ENCODE measurements at places on chromosomes 2 and 18. TPM values are rescaled to one million over a fixed set of nuclear protein-coding genes. Genes with fewer than 3 reads are reported as not detected.

DNA sequence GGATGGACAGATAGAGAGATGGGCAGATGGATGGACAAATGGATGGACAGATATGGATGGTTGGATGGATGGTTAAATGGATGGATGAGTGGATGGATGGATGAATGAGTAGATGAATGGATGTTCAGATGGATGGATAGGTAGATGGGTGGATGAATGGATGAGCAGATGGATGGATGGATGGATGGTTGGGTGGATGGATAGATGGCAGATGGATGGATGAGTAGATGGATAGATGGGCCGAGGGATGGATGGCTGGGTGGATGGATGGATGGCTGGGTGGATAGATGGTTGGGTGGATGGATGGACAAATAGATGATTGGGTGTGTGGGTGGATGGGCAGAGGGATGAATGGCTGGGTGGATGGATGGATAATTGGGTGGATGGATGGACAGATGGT is 98.9 kb upstream of the OTOS start:
- DNase-seq, result no peak

GRCh38 chr18:54983041-54983686 is 23.9 kb upstream of the CCDC68 start:
- no peak for DNase-seq

GRCh38 chr2:119721904-119722303 is 37.8 kb upstream of the PTPN4 start:
- no peak for DNase-seq

- no peak for DNase-seq
These were observed 48.3 kb downstream of the SLC66A2 start for GRCh38 chr18:79903071-79903635.

DNA sequence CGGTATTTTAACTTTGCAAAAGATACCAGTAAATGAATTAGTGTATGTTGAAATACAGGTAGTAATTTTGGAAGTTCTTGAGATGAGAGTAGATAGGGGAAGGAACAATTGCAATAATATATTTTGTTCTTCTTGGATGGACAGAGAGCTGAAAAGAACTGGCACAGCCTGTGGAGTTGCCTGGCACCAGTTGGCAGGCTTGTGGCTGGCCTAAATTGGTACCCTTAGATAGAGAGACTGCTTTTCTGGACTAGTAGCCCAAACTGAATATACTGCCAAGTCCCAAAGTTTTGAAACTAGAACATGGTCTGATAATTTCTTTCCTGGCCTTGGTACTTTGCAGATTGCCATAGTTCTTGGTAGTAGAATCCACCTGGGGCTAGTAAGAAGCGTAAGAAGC is 26.9 kb downstream of the MYO1B start:
- no peak for DNase-seq

GRCh38 chr18:25282896-25283703 is 68.9 kb downstream of the ZNF521 start:
- no peak for DNase-seq

DNA sequence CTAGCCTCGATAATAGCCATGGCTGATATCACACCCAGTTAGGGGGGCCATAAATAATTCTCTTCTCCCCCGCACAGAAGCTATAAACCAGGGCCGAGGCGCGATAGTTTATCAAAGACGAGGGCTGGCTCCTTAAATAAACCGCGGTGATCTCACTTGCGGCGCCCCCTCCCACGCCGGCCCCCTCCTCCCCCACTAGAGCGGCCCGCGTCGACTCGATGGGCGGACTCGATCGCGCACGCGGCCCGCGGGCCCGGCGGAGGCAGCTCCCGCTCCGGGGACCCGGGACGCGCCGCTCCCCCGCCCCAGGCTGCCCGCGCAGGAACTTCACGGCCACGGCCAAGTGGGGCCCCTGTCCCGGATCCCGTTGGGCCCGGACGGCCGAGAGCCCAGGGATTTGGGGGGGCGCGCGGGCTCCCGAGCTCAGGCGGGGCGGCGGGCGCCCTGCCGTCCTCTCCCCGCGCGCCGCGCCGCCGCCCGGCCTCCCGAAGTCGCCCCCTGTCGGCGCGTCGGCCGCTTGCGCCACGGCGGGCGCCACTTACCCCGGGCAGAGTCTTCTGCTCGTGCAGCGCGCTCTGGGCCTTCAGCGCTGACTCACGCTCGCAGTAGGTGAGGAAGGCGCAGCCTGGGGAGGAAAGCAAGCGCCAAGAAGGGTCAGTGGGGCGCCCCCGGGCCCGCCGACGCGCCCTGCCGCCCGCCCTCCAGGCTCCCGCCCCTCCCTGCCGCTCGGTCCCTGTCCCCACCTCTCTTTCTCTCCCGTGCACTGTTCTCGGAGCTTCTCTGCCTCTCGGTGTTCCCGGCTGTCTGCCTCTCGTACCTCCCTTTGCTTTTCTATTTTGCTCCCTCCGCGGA is 80.4 kb downstream of the CELF4 start:
- no peak for DNase-seq

DNA sequence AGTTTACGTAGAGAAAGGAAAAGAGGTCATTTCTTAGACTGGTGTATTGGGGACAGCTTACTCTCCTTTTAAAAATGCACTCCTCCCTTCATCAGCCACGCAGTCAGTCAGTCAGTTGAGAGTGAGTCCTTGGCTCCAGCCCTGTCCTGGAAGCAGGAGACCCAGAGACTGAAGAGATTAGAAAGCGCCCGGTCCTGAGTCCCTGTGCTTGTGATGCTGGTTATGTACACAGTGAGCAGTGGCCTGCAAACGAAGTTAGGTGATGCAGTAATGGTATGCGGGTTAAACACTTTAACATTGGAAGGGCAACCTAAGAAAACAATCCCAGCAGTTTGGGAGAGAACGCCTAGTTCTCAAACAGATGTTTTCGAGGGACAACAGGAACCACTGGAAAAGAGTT is 6.3 kb upstream of the ASB1 start:
- DNase-seq, result no peak

DNA sequence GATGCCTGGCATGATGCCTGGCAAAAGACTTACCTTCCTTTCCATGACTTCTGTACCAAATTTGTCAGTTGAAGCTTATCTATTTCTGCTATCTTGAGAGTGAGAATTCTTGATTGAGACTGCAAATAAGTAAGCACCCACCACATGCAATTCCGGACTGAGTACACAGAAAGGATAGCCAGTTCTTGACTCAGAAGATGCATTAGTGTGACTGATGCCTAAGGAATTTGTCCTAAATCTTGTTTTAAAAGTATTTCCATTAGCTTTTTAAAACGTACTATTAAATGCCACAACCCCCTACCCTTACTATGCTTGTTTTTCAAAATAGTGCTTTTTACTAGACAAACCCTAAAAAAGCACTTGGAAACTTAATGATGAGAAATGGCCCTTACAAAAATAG is 545 bp downstream of the MPP4 start:
- no peak for DNase-seq

GRCh38 chr18:5417342-5417741 is 121.8 kb upstream of the ZBTB14 start:
- DNase-seq, result no peak

DNA sequence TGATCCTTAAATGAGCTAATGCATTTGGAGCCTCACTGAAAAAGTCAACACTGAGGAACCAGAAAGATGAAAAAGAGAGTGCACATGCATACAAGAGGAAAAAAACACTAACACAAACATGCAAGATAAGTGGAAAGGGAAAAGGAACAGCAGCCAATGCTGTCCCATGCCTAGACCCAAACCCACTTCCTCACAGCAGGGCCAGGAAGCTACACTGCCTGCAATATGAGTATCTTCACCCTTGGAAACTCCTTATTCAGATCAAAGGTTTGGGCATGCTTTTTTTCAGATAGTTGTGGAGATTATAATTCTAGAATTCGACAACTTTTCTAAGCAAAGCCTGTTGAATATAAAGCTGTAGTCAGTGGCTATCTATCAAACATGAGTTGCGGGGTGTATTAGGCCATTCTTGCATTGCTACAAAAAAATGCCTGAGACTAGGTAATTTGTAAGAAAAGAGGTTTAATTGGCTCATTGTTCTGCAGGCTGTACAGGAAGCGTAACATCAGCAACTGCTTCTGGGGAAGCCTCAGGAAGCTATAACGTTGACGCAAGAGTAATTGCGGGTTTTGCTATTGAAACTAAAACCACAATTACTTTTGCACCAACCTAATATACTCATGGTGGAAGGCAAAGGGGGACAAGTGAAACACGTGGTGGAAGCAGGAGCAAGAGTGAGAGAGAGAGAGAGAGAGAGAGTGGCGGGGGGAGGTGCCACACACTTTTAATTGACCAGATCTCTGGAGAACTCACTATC is 138.2 kb downstream of the MBD2 start:
- no peak for DNase-seq

DNA sequence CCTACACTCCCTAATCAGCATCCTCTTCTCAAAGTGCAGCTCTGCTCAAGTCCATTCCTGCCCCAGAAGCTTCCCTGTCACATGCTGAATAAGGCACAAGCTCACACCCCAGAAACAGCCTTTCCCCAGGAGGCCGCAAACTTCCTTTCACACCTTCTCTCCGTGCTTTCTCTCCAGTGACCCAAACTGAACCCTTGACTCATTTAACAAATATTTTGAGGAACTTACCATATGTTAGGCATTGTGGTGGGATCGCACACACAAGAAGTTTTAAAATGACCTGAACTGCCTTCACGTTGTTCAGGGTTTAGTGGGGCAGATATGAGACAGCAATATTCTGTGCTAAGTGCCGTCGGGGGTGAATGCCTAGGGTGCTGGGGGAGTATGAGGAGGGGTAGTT is 161.3 kb downstream of the INSIG2 start:
- DNase-seq, result no peak

- DNase-seq, result no peak
These were observed 20.9 kb downstream of the MTCL1 start for GRCh38 chr18:8726281-8726680.

GRCh38 chr2:3756306-3756705 is 52.9 kb downstream of the DCDC2C start:
- DNase-seq, result no peak

DNA sequence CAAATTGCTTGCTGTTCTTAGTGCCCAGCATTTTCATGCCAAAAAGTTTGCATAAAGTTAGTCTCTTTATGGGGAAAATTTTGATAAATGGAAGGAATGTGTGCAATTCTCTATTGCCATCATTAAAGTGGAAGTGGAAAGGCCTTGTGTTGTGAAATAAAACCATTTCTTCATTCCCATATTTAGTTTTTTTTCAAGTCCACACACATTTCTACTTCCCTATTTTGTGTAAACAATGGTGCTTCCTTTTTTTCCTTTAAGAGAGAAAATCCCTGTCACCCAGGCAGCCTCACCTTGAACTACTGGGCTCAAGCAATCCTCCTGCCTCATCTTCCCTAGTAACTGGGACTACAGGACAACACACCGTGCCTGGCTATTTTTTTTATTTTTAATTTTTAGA is 42.3 kb upstream of the NCOA1 start:
- DNase-seq, result no peak

- DNase-seq, result no peak
These were observed 23.1 kb downstream of the ELP2 start for GRCh38 chr18:36152781-36153180.

- DNase-seq, result no peak
These were observed 74.1 kb downstream of the CTAGE1 start for GRCh38 chr18:22343613-22344012.

- DNase-seq, result no peak
These were observed 132.6 kb downstream of the SPAG16 start for GRCh38 chr2:213416832-213417231.

DNA sequence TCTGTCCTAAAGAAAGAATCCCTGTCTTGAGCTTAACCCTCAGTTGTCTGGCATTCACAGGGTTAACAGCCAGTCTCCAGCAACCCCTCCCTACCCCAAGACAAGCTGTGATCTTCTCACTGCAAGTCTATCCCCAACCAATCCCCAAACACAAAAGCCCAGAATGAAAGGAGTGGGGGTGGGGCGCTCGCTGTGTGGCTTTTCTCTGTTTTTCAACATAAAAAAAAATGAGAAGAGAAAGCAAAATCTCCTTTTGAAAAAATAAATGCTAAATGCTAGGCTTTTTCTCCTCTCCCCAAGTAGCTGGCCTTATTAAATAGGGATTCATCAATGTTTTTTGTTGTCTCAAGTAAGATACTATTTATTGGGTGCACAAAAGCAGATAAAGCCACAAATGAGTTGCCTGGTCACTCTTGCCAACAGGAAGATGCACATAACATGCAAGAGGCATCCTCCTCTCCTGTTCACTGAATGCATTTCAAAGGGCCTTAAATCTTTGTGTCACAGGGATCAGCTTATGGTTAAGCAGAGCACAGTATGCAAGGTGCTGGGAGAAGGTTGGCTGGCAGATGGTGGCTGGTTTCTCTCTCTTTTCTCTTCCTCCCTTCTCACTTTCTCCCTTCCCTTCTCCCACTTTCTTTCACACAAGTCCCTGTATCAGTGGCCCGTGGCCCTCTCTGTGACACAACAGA is 225.6 kb downstream of the CMPK2 start:
- no peak for DNase-seq

- no peak for DNase-seq
These were observed 80.2 kb upstream of the NEUROD1 start for GRCh38 chr2:181760521-181760920.

DNA sequence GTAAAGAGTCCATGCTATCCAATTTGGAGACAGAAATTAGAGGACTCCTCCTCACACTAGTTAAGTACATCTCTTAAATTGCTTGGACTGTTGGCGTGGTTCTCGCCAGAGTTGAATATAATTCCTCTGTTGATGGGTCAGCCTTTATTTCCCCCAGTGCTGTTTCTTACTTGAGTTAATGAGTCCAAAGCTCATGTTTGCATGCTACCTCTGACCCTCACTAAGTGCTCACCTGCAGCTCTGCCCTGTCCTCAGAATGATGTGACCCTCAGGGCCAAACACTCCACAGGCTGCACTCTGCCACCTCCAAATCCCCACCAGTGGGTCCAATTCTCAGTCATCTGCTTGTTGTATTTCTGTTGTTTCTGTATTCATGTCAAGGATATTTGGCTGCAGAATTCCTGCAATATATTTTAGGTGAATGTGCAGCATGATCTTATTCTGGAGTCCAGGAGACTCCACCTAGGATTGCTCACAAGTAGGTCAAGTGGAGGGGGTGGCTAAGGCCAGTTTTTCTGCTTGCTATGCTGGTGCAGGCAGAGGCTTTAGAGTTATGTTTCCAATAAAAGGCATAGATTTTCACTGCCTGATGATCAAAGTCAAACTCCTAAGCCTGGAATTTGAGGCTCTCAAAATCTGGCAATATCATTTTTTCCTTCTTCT is 37.8 kb downstream of the RDH14 start:
- no peak for DNase-seq

GRCh38 chr2:148812306-148812705 is 62.7 kb upstream of the KIF5C start:
- DNase-seq, result no peak

DNA sequence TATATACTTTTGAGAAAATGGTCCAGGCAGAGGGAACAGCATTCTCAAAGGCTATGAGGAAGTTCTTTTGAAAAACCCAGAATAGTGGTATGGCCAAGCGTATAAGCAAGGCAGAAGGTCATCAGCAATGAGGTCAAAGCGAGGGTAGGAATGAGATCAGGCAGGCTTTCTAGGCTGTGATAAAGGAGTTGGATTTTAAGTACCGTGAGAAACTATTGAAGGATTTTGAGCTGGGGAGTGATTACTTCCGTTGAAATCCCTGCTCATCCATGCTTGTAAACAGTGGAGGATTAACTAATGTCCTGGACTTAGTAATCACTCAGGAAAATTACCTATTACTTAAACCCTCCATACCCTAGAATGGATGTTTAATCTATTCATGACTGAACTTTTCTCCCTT is 50.2 kb downstream of the EMILIN2 start:
- DNase-seq, result no peak

Gene ABCB11
- total RNA-seq, result not detected

Gene SCYGR3
- total RNA-seq, result not detected

Gene YPEL5
- 43.6 TPM for total RNA-seq

Gene POLE4
- total RNA-seq, result 101 TPM

Gene VWA3B
- not detected for total RNA-seq

Gene COL6A3
- 2.1 TPM for total RNA-seq

Gene LRP1B
- not detected for total RNA-seq

Gene EN1
- total RNA-seq, result 0.37 TPM

Gene IL1F10
- total RNA-seq, result not detected
